ENCODE measurements at places on chromosomes 3 and 15.

GRCh38 chr15:69451951-69452691 is 497 bp upstream of the RPLP1 start:
- no peaks in the 10 kb centered on the region for H3K27me3 ChIP-seq
- H3K36me3 ChIP-seq, result peaks cover 30% of the 10 kb centered on the region

DNA sequence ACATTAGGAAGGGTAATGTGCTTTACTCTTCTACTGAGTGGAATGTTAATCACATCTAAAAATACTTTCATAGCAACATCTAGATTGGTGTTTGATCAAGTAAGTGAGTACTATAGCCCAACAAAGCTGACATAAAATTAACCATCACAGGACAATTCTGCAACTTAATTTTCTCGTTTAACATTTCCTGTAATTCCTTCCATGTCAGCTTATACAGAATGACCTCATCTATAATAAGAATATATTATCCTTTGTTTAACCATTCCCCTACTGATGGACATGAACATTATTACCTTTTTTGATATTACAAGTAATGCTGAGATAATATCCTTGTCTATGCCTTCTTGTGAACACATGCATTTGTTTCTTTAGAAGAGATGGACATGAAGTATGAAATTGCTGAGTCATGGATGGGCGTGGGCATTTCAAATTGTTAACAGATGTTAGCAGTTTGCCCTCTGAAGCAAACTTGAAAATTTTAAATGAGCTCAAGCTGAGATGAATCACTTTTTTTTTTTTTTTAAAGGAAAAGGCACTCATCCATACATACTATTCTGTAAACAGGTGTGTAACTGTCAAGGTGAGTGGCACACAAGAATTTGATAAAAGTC is 85.1 kb downstream of the OXNAD1 start:
- H3K4me1 ChIP-seq, result no peaks in the 10 kb centered on the region
- no peak overlapping the region for H3K4me3 ChIP-seq
- DNase-seq, result no peak
- H3K27ac ChIP-seq, result no peak overlapping the region
- peaks cover 45% of the 10 kb centered on the region for H3K36me3 ChIP-seq

- H3K4me3 ChIP-seq, result peak overlapping the region; percentile 98
- H3K27ac ChIP-seq, result peak overlapping the region; percentile 84
- H3K36me3 ChIP-seq, result no peaks in the 10 kb centered on the region
- no peak for DNase-seq
- H3K4me1 ChIP-seq, result peaks cover 20% of the 10 kb centered on the region
Measured at GRCh38 chr15:91022832-91023129, 387 bp upstream of the VPS33B start.

DNA sequence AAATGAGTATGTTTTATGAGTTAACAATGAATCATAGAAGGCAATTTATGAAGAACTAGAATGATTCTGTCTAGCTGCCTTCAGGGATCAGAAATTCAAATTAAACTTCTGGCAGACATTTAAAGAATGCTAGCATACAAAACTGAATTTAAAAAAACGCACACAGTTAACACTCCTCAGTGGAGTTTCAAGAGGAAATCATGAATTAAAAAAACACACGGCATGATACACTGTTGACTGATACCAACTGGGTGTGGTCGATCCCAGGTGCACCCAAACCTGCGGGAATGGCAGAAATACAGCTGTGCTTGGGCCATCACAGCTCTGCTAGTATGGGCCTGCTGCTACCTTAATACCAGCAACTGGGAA is 526.0 kb downstream of the FOXP1 start:
- H3K36me3 ChIP-seq, result peaks cover 12% of the 10 kb centered on the region
- no peak for DNase-seq
- H3K4me3 ChIP-seq, result no peak overlapping the region
- H3K27ac ChIP-seq, result peak overlapping the region; percentile 88

GRCh38 chr15:48440084-48440483 is 108.9 kb downstream of the DUT start:
- DNase-seq, result no peak
- H3K36me3 ChIP-seq, result peaks cover 37% of the 10 kb centered on the region
- no peaks in the 10 kb centered on the region for H3K27me3 ChIP-seq
- no peak overlapping the region for H3K4me3 ChIP-seq

GRCh38 chr15:29438703-29439055 is 169.1 kb upstream of the NSMCE3 start:
- H3K4me1 ChIP-seq, result no peaks in the 10 kb centered on the region
- H3K27me3 ChIP-seq, result no peaks in the 10 kb centered on the region
- no peak overlapping the region for H3K27ac ChIP-seq
- H3K36me3 ChIP-seq, result no peaks in the 10 kb centered on the region
- H3K4me3 ChIP-seq, result no peak overlapping the region
- no peak for DNase-seq

GRCh38 chr15:78620021-78620526 is 722 bp downstream of the CHRNA3 start:
- no peaks in the 10 kb centered on the region for H3K36me3 ChIP-seq
- H3K4me1 ChIP-seq, result peaks cover 8% of the 10 kb centered on the region
- no peak overlapping the region for H3K4me3 ChIP-seq
- DNase-seq, result peak; percentile 58

DNA sequence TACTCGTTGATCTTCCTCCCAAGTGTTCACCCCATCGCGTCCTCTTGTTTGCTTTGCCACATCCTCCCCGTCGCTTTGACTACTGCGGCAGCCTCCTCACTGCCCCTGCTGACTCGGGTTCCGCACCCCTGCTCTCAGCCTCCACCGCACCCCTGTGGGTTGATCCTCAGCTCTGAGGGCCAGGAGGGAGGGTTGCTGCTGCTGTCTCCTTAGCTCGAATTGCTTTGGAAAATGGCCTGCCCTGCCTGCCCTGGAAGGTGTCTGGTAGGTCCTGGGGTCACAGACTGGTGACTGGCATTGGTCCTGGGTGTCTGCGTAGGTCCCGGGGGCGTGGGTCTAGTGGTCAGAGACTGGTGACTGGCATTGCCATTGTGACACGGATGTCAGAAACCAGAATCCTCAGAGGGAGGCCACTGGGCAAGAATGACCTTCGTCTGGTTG is 9.4 kb downstream of the MUC4 start:
- peak overlapping the region; percentile 4 for H3K4me3 ChIP-seq
- DNase-seq, result no peak
- H3K4me1 ChIP-seq, result peaks cover 16% of the 10 kb centered on the region
- H3K27me3 ChIP-seq, result peaks cover 5% of the 10 kb centered on the region
- H3K36me3 ChIP-seq, result no peaks in the 10 kb centered on the region

- H3K27ac ChIP-seq, result no peak overlapping the region
- H3K4me1 ChIP-seq, result no peaks in the 10 kb centered on the region
- no peak for DNase-seq
Measured at GRCh38 chr3:69219101-69219708, 96.8 kb upstream of the LMOD3 start.

GRCh38 chr3:42652611-42653302 is 740 bp upstream of the ZBTB47 start:
- H3K27ac ChIP-seq, result peak overlapping the region; percentile 83
- H3K27me3 ChIP-seq, result no peaks in the 10 kb centered on the region
- H3K4me1 ChIP-seq, result peaks cover 41% of the 10 kb centered on the region
- peak overlapping the region; percentile 87 for H3K4me3 ChIP-seq

DNA sequence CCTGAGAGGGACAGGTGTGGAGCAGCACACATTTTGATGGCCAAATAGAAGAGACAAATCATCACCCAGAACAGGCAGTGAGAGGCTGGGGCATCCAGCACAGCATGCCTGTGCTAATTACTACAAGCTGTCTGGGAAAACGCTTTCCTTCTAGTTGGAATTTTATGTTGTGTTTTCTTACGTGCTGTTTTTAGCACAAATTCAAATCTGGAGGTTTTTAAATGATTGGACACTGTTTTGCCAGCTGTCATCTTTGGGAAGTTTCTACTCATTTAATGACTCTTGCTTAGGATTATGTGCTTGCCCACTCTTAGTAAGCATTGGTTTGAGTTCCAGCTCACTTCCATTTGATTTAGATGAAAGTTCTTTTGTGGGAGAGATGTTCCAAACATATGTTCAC is 43.5 kb downstream of the EAF1 start:
- no peaks in the 10 kb centered on the region for H3K27me3 ChIP-seq
- no peak overlapping the region for H3K27ac ChIP-seq
- no peaks in the 10 kb centered on the region for H3K36me3 ChIP-seq
- DNase-seq, result no peak
- H3K4me3 ChIP-seq, result no peak overlapping the region

DNA sequence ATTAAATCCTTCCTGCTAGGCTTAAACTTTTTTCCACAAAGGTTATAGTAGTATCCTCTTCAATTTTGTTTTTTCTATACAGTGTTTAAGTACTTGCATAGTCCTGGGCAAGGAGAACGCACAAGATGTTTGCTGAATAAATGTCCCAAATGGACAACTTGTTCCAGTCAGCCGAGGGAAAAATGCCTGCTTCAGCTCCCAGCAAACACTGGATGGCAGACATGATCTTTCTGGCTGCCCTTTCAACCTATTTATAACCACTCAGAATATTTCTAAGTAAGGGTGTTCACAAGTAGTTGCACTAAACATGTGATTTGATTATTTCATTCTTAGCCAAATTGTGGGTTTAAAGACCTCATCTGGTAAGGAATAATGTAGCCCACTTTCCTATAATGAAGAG is 29.8 kb downstream of the GNB4 start:
- H3K27ac ChIP-seq, result no peak overlapping the region
- H3K27me3 ChIP-seq, result no peaks in the 10 kb centered on the region
- no peak for DNase-seq

- DNase-seq, result no peak
- no peaks in the 10 kb centered on the region for H3K4me1 ChIP-seq
Measured at GRCh38 chr3:78754066-78754743, 1013.6 kb downstream of the ROBO1 start.

DNA sequence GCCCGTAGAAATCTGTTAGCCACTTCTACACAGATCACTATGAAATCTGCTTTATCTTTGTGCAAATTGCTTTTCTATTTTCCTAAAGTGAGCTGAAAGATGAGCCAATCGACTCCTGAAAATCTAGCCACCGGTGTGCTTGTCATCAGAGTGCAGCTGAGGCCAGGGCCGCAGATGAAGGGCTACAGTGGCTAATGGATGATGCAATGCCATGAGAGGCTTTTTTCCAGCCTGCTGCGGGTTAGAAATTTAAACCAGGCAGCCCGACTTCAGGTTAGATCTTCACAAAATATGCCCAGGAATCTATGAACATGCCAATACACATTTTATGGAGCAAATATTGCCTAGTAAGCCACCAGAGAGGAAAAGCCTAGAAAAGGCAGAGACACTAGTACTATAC is 948.2 kb upstream of the CFAP20DC start:
- no peak overlapping the region for H3K4me3 ChIP-seq
- no peak for DNase-seq
- H3K27me3 ChIP-seq, result no peaks in the 10 kb centered on the region
- H3K27ac ChIP-seq, result no peak overlapping the region

GRCh38 chr3:184050217-184050847 is 2.5 kb upstream of the HTR3C start:
- no peak overlapping the region for H3K27ac ChIP-seq
- H3K4me3 ChIP-seq, result no peak overlapping the region
- no peak for DNase-seq
- no peaks in the 10 kb centered on the region for H3K27me3 ChIP-seq
- no peaks in the 10 kb centered on the region for H3K36me3 ChIP-seq

DNA sequence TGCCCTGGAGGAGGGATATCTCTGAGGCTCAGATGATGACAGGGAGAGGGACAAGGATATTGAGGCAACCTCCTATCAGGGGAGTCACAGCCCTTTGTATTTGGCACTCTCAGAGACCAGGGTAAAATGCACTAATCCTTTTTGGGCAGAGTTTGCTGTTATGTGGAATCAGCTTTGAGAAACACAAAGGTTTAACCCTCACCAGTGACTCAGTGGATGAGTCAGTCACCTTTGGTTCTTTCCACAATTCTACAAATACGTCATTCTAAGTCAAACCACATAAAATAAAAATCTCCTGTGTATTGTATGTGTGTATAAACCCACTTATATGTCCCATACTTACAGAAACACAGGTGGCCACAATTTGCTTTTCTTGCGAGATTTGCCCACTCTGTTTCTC is 5.1 kb downstream of the LSAMP start:
- no peak overlapping the region for H3K4me3 ChIP-seq
- H3K36me3 ChIP-seq, result no peaks in the 10 kb centered on the region
- no peak overlapping the region for H3K27ac ChIP-seq
- H3K4me1 ChIP-seq, result no peaks in the 10 kb centered on the region

DNA sequence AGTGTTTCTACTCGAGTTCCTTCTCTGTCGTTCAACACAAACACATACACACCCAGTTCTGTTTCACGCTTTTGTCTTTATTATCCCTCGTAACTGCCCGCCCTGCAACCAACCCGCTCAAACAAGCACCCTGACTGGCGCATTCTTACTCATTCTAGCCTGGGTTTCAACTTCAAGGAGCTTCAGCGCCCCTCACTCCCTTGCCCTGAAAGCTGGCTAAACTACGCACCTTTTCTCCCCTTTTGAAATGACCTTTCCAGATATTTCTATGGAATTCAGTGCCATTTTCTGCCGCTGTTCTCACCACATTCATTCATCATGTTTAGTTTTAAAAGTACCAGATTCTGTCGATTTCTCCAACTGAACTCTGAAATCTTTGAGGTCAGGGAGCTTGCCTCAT is 653 bp upstream of the MFSD1 start:
- no peaks in the 10 kb centered on the region for H3K27me3 ChIP-seq
- H3K27ac ChIP-seq, result peak overlapping the region; percentile 88
- no peak for DNase-seq
- H3K36me3 ChIP-seq, result peaks cover 20% of the 10 kb centered on the region

DNA sequence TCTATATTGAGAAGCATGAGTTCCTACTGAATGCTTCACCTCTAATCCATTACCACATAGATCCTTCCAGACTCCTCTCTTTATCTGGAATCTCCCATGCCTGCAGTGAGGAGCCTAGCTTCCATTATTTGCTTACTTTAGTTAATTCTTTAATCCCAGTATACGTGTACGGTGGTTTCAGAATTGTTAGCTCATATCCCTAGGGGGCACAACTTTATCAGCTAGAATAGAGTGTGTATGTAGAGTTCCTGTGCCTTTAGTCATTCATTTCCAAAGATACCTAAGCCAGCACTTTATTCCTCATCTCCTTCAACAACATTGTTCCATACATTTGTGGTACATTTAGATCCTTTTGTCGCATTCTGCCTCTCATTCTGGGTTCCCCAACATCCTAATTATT is 226.0 kb downstream of the TJP1 start:
- DNase-seq, result no peak
- H3K4me1 ChIP-seq, result no peaks in the 10 kb centered on the region
- no peaks in the 10 kb centered on the region for H3K36me3 ChIP-seq
- no peaks in the 10 kb centered on the region for H3K27me3 ChIP-seq

- no peaks in the 10 kb centered on the region for H3K27me3 ChIP-seq
- H3K36me3 ChIP-seq, result no peaks in the 10 kb centered on the region
- peak overlapping the region; percentile 85 for H3K4me3 ChIP-seq
Measured at GRCh38 chr3:58334013-58334321, 1.3 kb downstream of the PXK start.

All from upper lobe of right lung (tissue), 1 donor.